ENCODE measurements at places on chromosomes 6 and 20.

- no peak for DNase-seq
These were observed 87.6 kb upstream of the RSPO3 start for GRCh38 chr6:127030836-127031235.

GRCh38 chr20:4585104-4585753 lies 136.5 kb upstream of the PRND start:
- no peak for DNase-seq

DNA sequence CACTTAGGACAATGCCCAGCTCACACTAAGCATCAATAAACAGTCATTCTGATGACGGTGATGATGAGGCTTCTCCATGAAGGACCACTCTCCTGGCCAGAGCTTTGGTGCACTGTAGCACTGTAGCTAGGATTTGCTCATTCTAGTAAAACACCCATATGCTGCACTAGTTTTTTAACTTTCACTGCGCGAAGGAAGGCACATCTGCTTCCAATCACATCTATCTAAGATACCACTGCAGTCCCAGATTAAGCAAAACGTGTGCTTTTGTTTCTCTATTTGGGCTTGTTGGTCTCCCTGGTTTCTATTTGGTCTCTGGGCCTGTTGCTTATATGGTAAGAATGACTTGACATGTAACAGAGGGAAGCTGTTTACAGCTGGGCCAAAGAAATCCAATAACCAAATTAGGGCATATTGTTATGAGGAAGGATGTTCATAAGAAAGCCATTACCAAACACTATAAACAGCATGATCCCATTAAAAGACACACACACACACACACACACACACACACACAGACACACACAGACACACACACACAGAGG lies 62.4 kb downstream of the FAM229B start:
- peak; percentile 77 for DNase-seq

DNA sequence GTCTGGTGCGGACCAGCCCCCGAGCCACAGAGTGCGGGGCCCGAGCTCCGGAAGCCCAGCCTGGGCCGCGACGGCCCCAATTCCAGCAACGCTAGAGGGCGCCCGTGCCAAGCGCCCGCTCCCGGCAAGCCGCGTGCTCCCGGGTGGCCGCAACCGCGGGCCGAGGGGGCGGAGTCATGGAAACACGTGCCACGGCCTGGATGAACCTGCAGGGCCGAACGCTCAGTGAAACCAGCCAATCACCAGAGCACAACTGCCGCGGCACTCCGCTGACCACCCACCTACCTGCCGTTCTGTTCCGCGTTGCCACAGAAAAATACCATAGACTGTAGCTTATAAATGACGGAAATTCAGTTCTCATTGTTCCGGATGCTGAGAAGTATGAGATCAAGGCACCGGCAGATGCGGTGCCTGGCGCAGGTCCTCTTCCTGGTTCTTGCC lies 85.7 kb upstream of the FOXC1 start:
- peak; percentile 81 for DNase-seq

DNA sequence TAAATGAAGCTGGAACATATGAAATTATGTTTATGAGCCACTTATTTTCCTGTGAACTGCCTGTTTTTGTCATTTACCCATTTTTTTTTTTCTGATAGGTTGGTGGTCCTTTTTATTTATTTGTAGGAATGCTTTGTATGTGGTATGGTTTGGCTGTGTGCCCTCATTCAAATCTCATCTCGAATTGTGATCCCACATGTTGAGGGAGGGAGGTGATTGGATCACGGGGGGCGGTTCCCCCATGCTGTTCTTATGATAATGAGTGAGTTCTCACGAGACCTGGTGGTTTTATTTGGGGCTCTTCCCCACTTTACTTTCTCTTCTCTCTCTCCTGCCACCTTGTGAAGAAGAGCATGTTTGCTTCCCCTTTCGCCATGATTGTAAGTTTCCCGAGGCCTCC lies 77.3 kb downstream of the CDH26 start:
- DNase-seq, result no peak

DNA sequence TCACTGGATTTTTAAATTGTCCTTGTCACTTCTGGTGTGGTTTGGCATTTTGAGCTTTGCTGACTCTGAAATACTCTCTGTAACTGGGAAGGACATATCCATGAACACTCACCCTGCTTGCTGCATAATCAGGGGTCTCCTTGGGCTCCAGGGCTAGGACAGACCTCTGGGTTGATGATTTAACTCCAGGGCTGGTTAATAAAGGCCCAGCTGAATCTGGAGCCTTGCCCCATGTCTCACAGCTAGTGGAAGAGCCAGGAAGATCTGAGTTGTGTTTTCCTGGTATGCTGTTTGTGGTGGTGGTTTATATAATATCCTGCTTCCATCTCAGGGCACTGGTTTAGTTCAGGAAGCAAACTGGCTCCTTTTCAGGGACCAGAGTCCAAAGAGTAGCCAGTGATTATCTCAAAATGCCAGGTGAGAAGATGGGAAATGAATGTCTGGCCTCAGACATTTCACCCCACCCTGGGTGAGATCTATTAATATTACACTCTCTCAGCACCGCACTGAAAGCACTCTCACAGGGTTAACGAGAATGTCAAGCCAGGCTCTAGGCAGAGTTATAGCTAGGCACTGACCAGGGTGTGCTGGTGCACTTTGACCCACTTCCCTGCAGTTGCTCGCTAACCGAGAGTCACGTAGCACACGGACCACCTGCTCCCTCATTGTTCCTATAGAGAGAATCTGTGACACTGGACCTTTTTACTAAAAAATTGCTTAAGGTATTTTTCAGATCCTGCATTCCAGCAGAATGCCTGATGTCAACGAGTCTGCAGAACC lies 90.1 kb upstream of the SLC22A16 start:
- peak; percentile 9 for DNase-seq

Data from tongue (tissue), 3 donors.